Activated T-helper 17 cell treated with anti-CD3 and anti-CD28 coated beads, Interleukin-2, amount 50 U/mL, for 72 hours (primary cell): ENCODE measurements at places on chromosomes 5 and 9. TPM values are rescaled to one million over a fixed set of nuclear protein-coding genes. Genes with fewer than 3 reads are reported as not detected.
A peak's percentile ranks its signal among the peaks of the same experiment; 100 is the strongest.

Gene TRPM6
- total RNA-seq, result 0.02 TPM

Gene GDNF
- total RNA-seq, result not detected

DNA sequence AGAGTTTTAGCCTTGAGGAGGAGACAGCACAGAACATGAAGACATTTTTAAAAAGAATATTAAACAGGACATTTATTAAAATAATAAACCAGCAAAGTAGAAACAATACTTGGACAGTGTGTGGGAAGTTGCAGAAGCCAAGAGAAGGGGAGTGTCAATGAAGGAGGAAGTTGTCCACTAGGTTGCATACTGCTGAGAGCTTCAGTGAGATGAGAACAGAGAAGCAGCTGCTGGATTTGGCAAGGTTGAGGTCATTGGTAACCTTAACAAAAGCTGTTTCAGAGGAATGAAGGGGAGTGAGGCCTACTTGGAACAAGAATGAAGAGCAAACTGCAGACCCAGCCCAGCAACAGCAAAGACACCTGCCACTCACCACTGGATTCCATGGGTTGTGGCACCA is 11.4 kb downstream of the BHMT start:
- peaks cover 3% of the 10 kb centered on the region for H3K27me3 ChIP-seq
- H3K4me1 ChIP-seq, result no peaks in the 10 kb centered on the region
- no peak overlapping the region for H3K27ac ChIP-seq
- no peaks in the 10 kb centered on the region for H3K36me3 ChIP-seq

- H3K27ac ChIP-seq, result no peak overlapping the region
- no peaks in the 10 kb centered on the region for H3K27me3 ChIP-seq
- H3K36me3 ChIP-seq, result no peaks in the 10 kb centered on the region
- no peak for ATAC-seq
- H3K4me1 ChIP-seq, result no peaks in the 10 kb centered on the region
Observed at GRCh38 chr9:13478639-13479038, 199.1 kb upstream of the MPDZ start.

Gene GGTA1
- not detected for total RNA-seq

GRCh38 chr5:11724940-11725339 is 179.3 kb downstream of the CTNND2 start:
- no peaks in the 10 kb centered on the region for H3K27me3 ChIP-seq
- H3K36me3 ChIP-seq, result no peaks in the 10 kb centered on the region
- H3K27ac ChIP-seq, result no peak overlapping the region
- H3K4me3 ChIP-seq, result no peak overlapping the region
- H3K4me1 ChIP-seq, result no peaks in the 10 kb centered on the region
- ATAC-seq, result no peak

GRCh38 chr9:80794197-80794596 is 895.1 kb downstream of the TLE1 start:
- H3K36me3 ChIP-seq, result no peaks in the 10 kb centered on the region
- no peaks in the 10 kb centered on the region for H3K4me1 ChIP-seq
- no peak overlapping the region for H3K4me3 ChIP-seq

DNA sequence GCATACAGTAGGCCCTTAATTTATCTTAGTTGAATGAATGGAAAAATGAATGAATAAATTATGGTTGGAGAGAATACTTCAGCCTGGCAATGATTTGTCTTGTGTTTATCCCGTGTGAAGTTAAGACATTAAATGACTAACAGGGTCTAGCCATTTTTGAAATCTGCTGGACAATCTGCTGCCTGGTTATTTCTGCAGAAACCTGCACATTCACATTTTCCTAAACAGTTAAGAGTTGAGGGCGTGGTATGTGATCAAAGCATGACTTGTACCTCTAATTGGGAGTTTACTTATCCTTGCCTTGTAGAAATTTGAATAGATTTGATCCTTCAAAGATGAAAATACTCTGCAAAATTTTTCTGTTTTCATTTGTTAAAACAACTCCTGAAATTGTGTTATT is 34.6 kb upstream of the NDFIP1 start:
- peaks cover 22% of the 10 kb centered on the region for H3K4me1 ChIP-seq
- H3K27ac ChIP-seq, result peak overlapping the region; percentile 48
- H3K4me3 ChIP-seq, result peak overlapping the region; percentile 44
- ATAC-seq, result peak; percentile 71

DNA sequence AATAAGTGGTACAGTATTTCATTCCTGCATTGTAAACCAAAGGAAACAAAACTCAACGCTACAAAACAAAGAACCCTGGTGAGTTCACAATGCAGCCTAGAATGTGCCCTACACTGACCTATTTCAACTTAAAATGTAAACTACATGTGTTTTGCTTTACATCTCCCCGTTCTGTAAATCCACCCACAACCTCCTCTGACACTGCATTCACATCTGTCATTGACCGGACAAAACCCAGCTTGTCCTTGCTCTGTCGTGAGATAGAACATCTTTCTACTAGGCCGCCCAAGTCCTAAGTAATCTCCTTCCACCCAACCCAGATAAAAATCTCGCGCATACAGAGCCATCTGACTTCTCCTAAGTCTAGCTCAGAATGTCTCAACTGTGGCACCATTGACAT is 6.1 kb upstream of the VLDLR start:
- H3K36me3 ChIP-seq, result no peaks in the 10 kb centered on the region
- ATAC-seq, result no peak
- peaks cover 7% of the 10 kb centered on the region for H3K27me3 ChIP-seq

Gene LHX2
- total RNA-seq, result not detected

Gene EFNA5
- total RNA-seq, result not detected

- H3K4me1 ChIP-seq, result peaks cover 15% of the 10 kb centered on the region
- ATAC-seq, result no peak
- no peak overlapping the region for H3K4me3 ChIP-seq
- H3K36me3 ChIP-seq, result peaks cover 69% of the 10 kb centered on the region
Observed at GRCh38 chr9:33823801-33824200, 6.8 kb downstream of the UBE2R2 start.

Gene PLK2
- 4.9 TPM for total RNA-seq

Gene RABL6
- 51.5 TPM for total RNA-seq

GRCh38 chr5:150486402-150487198 is 21.3 kb upstream of the NDST1 start:
- peak; percentile 47 for ATAC-seq
- H3K4me3 ChIP-seq, result peak overlapping the region; percentile 50

Gene EMB
- total RNA-seq, result 102 TPM

Gene FAM169A
- total RNA-seq, result 12.0 TPM

DNA sequence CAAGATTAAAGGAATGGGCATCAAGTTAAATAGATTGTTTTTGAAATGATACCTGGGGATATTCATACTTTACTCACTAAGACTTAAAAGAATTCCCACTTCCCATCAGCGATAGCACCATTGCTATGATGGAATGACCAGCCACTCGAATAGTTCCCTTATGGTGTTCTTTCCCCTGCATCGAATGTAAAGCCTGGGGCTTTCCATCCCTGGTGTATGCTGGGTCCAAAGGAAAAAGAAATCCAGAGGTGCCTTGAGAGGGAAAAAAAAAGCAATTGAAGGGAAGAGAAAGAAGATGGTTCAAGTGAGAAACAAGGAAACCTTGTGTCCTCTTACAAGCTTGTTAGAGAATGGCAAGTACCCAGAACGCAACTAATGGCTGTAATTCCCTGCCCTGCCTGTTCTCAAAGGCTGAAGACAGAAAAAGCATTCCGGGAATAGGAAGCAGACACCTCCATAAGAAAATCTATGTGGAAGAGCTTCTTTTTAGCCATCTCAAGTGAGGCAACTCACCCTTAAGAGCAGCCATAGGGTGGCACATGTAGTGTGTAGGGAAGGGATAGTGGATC is 351.1 kb upstream of the DAB2 start:
- peaks cover 19% of the 10 kb centered on the region for H3K27me3 ChIP-seq
- no peak overlapping the region for H3K4me3 ChIP-seq
- ATAC-seq, result no peak
- H3K4me1 ChIP-seq, result no peaks in the 10 kb centered on the region

DNA sequence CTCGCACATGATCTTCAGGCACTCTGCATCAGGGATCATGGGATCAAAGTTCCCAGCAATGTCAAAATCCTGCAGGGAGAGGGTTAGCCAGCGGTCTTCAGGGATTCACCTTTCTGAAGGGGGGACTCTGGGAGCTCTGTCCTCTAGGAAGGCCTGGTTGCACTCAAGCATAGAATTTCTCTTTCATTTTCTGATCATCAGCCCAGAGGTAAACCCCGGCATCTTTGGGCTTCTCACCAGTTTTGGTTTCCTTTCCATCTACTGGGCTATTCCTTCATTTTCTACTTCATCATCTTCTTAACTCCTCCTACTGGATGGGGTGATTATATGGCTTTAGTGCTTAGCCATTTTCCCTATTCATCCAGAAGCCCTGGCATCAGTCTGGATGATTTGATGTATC is 4.6 kb upstream of the DND1 start:
- no peaks in the 10 kb centered on the region for H3K27me3 ChIP-seq
- H3K27ac ChIP-seq, result peak overlapping the region; percentile 73
- ATAC-seq, result no peak
- no peaks in the 10 kb centered on the region for H3K4me1 ChIP-seq
- no peak overlapping the region for H3K4me3 ChIP-seq

DNA sequence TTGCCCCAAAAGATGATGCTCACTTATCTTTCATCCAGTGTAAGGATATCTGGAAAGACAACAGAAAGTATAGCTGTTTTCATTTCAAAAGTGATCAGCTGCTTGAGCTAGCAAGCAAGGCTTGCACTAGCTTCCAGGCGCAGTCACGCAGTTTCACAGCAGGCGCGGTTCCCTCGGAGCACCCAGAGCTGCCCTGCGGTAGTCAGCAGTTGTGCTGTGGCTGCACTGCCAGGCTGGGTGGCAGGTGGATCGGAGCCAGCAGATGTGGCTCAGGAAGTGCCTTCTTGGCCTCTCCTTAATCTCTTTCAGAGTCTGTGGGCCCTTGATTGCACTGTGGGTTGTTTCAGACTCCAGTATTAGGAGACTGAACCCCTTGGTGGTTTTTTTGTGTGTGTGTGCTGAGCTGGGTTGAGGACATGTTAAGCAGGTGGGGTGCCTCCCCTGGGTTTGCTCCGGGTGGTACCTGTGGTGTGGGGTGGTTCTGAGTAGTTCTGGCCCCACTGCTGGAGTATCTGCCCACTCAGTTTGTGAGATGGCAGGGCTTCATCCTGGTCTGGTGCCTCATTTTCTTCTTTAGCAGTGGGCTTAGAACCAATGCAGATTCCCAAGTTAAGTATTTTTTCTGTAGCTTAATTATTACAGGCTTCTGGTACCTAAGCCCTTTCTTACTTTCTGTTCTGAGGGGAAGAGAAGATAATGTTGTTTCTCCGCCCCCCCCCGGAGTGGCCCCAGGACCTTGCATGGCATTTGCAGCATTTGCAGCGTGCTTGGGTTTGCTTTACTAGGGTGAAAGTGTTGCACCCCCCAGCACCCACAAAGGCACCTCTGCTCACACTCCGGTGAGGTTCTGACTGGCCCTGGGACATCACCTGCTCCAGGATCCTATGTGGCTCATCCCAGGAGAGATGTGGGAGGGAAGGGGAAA is 16.4 kb downstream of the TENT4A start:
- H3K27me3 ChIP-seq, result no peaks in the 10 kb centered on the region
- H3K36me3 ChIP-seq, result peaks cover 46% of the 10 kb centered on the region
- ATAC-seq, result peak; percentile 80
- H3K4me3 ChIP-seq, result peak overlapping the region; percentile 70
- H3K27ac ChIP-seq, result peak overlapping the region; percentile 78

Gene GDF9
- total RNA-seq, result 0.69 TPM

GRCh38 chr5:58818465-58818864 is 235.6 kb downstream of the RAB3C start:
- no peaks in the 10 kb centered on the region for H3K36me3 ChIP-seq
- H3K27ac ChIP-seq, result no peak overlapping the region

DNA sequence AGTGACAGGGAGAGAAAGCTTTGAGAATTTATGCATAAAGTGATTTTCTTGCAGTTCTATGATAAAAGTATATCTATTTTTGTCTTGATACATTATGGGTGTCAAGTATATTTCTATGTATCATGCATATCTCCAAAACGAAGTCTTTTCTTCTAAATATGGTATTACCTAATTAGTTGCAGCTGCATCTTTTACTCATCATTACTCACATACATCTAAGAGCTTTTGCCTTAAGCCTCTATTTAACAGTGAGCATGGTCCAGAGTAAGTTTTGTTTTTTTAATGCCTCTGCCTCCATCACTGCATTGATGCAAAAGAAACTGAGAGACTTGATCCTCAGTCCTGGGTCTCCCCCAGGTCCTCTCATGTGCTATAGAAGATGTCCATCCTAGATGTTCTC is 40.0 kb upstream of the SMC5 start:
- H3K4me3 ChIP-seq, result no peak overlapping the region
- no peaks in the 10 kb centered on the region for H3K27me3 ChIP-seq
- no peak for ATAC-seq
- peaks cover 7% of the 10 kb centered on the region for H3K36me3 ChIP-seq

DNA sequence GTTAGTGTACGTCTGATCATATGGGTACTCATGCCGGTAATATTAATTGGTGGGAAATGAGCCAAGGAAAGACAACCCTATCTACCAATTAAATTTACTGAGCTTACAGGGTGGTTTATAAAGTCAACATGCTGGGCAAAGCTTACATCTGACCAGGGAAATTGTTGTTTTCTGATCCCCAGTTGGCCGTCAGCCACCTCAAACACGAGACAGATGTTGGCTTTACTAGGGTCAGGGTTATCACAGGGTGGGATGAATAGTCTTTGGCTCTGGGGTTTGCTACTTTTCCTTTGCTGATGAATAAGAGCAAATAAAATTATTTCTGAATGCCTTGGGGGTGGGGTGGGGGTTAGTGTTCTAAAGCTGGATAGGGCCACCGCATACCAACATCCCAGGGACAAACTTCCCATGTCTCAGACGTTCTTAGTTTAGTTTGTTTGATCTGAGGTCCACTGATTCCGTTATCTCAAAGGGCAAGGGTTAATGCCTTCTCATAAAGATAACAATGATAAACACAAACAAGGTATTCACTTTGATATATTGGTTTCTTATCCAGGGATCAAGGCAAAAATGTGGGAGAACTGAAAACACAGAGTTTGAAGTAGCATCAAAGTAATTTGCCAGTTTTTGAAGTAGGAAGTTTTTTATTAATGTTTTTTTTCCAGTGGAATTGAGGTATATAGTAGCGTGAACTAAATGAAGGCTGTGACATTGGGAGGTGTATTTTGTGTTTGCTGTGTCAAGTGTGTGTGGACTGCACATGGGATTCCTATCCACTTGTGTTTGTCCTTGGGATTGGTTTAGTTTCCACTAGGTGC is 109.1 kb upstream of the RPS23 start:
- no peaks in the 10 kb centered on the region for H3K36me3 ChIP-seq
- H3K4me3 ChIP-seq, result no peak overlapping the region
- peak overlapping the region; percentile 39 for H3K27ac ChIP-seq
- H3K27me3 ChIP-seq, result no peaks in the 10 kb centered on the region
- H3K4me1 ChIP-seq, result peaks cover 15% of the 10 kb centered on the region

DNA sequence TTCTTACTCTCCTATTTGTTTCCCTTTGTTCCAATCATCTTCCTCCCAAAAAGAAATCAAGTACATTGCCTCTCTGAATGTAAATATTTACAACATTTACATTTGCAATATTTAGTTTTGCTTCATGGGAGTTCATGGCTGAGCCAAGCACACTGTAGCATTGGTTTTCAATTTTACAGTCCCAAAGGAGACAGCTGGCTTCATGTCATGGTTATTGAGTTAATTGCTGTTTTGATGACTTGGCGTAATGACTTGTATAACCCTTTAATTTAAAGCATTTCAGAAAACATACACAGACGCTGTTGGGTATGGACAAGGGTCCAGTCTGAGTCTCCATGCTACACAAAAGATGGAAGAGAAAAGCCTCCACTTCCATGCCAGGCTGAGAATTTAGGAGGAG is 25.6 kb upstream of the VLDLR start:
- H3K4me3 ChIP-seq, result no peak overlapping the region
- no peak for ATAC-seq
- H3K27ac ChIP-seq, result no peak overlapping the region
- no peaks in the 10 kb centered on the region for H3K36me3 ChIP-seq
